ENCODE measurements at places on chromosomes 3 and 15. TPM values are rescaled to one million over a fixed set of nuclear protein-coding genes. Genes with fewer than 3 reads are reported as not detected.

Gene GP9
- not detected for total RNA-seq

Gene TMC3
- total RNA-seq: not detected

Gene ARL6
- total RNA-seq: 7.7 TPM

Gene GPR160
- 7.7 TPM for total RNA-seq

Gene TYRO3
- total RNA-seq: 9.3 TPM

Gene SCAANT1
- not detected for total RNA-seq

Gene FGD5
- 127 TPM for total RNA-seq

Gene NRG4
- not detected for total RNA-seq

Gene TGM4
- total RNA-seq: 0.33 TPM
